NCI-H2107 (cell line): ENCODE measurements at places on chromosomes 16 and 17.

DNA sequence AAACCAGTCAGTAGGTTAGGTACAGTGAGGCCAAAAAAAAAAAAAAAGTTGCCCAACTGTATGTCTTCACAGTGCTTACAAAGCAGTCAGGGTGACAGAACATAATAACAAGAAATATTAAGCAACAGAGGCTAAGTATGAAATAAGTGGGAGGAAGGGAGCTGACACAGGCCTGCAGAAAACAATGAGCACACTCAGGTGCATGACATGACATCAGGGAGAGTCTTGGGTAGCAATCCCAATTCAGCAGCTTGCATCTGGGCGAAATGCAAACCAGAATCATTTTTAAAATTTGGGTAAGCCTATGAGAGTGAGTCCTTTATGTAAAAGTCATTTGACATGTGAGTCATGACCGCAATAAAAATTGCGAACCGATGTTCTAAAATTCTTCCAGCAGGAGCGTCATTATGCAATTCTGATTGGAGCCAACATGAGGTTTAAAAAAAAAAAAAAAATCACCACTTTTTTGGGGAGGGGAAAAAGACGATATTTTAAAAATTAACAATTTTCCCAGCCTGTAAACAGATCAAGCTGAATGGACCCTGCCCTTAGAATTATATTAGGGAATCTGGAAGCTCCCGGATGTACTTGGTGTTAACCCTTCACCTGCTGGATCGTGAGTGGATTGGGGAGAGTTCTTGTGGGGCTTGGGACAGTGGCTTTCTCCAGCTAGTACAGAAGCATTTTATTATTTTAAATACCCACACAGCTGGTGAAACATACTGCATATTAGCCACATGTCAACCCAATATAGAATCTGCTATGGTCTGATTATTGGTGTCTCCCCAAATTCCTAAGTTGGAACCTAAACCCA, 127.9 kb downstream of the NPIPB5 start:
- no peak for DNase-seq

DNA sequence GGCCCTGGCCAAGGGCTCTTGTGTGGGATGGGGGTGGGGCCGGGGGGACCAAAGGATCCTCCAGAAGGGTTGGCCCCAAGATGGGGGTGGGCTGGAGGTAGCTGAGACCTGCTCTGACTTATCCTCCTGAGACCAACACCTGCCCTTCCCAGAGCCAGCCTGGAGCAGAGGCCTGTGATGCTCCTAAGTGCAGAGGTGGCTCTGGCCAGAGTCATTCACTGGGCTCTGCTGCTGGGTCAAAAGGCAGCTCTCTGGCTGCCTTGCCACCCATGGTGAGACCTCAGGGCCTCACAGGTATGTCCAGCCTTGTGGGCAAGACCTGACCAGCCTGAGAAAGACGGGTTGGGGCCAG, 393 bp downstream of the SERPINF2 start:
- no peak for DNase-seq

DNA sequence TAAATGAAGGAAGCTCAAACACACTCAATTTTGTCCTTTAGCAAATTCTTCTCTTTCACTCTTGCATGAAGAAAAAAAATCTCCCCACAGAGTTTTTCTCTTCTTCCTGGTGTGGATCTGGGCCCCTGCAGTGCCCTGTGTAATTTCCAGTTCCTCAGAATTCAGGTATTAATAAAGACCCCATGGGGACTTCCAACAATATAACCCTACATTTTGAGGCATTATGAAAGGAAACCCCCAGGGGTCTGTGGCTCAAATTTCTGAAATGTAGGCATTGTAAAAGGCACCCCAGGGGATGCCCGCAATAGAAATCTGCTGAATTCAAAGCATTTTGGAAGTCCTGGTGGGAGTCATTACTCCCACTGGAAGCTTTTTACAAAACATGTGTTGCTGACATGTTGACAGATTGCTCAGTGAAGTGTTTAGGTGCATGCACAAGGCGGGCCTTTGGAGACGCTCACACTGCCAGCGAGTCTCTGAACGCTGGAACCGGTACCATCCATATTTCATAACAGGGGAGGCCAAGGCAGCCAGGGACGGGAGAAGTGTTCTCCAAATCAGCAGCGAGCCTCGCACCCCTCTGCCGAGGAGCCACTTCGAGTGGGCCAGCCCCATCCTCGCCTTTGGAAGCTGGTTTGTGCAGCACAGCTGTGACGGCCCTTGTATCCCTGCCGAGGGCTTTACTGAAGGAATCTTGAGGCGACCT, 154.0 kb downstream of the ZNF423 start:
- DNase-seq: no peak

DNA sequence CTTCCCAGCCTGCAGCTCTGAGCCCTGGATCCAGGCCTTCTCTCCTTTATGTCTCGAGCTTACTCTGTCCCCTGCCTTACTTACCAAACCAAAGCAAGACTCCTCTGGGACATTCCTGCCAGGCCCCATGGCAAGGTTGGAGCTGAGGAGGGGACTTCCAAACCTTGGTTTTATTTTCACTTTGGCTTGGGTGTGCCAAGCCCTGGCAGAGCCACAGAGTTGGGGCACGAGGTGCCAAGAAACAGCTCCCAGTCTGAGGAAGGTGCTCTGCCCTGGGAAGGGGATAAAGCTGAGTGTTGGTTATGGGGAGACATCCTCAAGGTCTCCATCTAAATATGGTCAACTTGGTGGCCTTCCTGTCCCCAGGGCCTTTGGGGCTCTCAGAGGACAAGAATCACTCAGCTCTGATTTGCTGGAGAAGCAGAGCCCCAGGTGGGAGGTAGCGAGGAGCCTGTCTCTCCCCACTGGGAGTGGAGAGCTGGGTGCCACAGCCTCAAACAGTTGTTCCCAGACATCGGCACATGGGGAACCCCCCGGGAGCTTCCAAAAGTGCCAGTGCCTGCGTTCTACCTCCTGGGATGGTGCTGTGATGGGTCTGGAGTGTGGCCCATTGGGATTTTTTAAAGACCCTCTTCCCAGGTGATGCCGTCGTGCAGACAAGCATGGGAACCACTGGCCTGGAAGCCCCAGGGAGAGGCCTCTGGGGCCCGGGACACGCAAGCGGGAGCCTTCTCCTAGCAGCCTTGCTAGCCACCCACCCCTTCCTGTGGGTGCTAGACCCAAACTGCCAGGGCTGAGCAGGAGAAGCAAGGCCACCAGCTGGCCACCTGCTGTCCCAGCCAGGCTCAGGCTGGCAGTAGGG, 10.3 kb downstream of the NLRC5 start:
- DNase-seq: no peak

- DNase-seq: no peak
These were observed 206.8 kb downstream of the PRKCA start for GRCh38 chr17:66508896-66509844.

GRCh38 chr16:87817910-87818309, 51.4 kb downstream of the SLC7A5 start:
- no peak for DNase-seq

GRCh38 chr17:46764709-46765401, 53.6 kb downstream of the WNT3 start:
- DNase-seq: no peak

DNA sequence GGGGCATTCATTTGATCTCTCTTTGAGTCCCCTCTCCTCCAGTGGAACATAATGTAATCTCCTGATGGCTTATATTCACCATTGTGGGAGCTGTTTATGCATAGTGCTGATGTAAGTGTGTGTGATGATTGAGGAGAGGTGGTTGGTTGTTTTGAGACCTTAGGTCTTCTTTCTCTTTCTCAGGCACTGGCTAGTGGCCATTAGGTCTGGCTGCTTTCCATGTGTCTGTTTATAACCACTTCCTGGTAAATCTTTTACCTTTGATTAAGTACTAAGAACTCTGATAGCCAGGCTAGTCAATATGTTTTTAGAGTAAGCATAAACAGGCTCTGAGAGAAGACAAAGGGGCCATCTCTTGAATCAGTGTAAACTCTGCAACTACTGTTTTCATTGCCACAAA, 27.9 kb downstream of the VAT1L start:
- no peak for DNase-seq

- DNase-seq: no peak
These were observed 5.3 kb upstream of the FAAP100 start for GRCh38 chr17:81557276-81558114.

DNA sequence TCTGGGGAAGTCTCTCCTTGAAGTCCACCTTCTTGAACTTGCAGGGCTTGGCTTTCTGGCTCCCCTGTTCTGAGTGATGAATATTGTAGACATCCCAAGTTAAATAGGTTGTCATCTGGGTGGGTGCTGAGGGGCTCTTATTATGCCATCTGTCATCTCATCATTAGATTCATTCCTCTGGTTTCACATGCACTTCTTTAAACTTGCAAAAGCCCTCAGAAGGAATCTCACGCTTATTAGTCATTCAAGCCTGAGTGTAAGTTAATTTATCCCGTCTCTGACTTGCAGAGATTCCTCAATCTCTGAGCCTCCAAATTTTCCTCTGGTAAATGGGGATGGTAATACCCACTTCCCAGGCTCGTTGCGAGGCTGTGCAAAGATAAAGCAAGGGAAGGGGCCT, 5.7 kb downstream of the MGAT5B start:
- DNase-seq: no peak

DNA sequence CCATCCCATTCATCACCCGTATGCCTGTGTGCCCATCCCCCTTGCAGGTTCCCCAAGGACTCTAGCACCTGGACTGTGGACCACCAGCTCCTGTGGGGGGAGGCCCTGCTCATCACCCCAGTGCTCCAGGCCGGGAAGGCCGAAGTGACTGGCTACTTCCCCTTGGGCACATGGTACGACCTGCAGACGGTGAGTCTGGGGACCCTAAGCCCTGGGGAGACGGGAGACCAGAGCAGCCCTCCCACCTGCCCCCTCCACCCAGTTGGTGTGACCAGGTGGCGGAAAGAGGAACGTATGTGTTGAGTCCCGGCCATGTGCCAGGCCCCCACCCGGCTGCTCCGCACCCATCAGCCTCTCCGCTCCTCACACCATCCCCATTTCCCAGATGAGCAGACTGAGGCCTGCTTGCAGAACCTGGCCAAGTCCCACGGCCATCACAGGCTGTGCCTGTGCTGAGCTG, 15.6 kb downstream of the GAA start:
- DNase-seq: no peak

DNA sequence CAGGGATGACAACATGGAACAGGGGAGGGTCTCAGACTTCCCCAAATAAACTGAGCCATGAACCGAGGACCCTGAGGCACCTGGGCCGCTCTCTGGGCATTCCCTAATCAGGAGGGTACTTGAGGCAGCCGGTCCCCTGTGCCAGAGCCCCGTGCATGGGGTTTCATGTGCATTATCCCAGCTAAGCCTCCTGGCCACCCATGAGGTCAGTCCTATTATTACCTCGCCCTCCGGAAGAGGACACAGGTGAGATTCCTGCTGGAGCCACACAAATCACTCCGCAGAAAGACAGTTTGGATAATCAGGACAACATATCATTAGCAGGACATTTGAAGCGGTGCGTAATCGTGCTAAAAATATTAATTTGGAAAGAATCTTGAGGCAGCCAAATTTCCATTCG, 274.0 kb downstream of the PARN start:
- DNase-seq: no peak

GRCh38 chr17:17445925-17446665, 30.7 kb upstream of the MED9 start:
- DNase-seq: no peak

GRCh38 chr16:63467513-63467912, 1431.3 kb upstream of the CDH8 start:
- DNase-seq: no peak

- DNase-seq: peak; percentile 85
These were observed 15.8 kb downstream of the PGS1 start for GRCh38 chr17:78394209-78394608.

GRCh38 chr17:8448310-8448709, 12.6 kb downstream of the NDEL1 start:
- DNase-seq: no peak

DNA sequence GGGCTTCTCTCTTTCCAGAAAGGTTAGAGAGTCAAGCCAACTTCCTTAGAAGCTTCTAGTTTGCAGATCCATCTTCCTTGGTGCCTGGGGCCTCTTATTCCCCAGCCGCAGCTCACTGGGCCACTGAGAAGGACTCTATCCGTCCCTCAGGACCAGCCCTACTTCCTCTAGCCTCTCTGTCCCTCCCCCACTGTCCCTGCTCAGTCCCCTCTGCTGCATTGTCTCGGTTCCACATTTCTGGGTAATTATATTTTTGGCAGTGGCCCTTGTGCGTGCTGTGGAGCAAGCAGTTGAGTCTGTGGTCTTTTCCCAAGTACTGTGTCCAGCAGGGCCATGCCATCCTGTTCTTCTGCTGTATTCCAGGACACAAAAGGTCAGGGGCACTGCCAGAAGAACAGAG, 17.8 kb downstream of the IRX3 start:
- DNase-seq: no peak

GRCh38 chr16:64312292-64312691, 809.6 kb downstream of the CDH11 start:
- DNase-seq: no peak

DNA sequence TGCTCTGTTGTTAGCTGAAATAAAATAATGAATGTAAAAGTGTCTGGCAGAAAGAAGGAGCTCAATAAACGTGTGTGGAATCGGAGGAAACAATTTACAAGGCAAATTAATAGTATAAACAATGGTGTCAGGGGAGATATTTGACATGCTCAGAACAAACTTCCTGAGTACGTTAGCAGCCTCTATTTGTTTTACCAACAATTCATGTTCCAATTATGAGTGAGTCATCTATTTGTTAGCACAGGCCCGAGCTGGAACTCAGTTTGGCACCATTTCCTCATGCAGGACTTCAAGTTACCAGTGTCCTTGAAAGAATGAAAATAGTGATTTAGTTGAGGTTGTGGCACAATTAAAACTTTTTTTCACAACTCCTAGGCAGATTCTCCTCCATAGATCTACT, 9.1 kb downstream of the ASIC2 start:
- DNase-seq: no peak

- no peak for DNase-seq
These were observed 6.2 kb downstream of the TAF1C start for GRCh38 chr16:84180519-84181140.
